CD8-positive, alpha-beta memory T cell (primary cell): ENCODE measurements at places on chromosomes 2 and 18.
A peak's percentile ranks its signal among the peaks of the same experiment; 100 is the strongest.

- H3K27me3 ChIP-seq = peaks cover 12% of the 10 kb centered on the region
- H3K36me3 ChIP-seq = no peaks in the 10 kb centered on the region
- H3K4me1 ChIP-seq = no peaks in the 10 kb centered on the region
- peak within 1 kb of the TSS; percentile 28 for H3K4me3 ChIP-seq
- H3K27ac ChIP-seq = peak within 1 kb of the TSS; percentile 62
These were observed at the start of gene CYBRD1 for GRCh38 chr2:171522052-171522787. Gene CYBRD1, plus strand, starts transcription at chr2:171522474. Its CDS starts 72 bp downstream, at chr2:171522546.

- H3K36me3 ChIP-seq = no peaks in the 10 kb centered on the region
- no peak for DNase-seq
- H3K4me3 ChIP-seq = no peak overlapping the region
- no peaks in the 10 kb centered on the region for H3K4me1 ChIP-seq
- H3K27ac ChIP-seq = no peak overlapping the region
These were observed 97.8 kb upstream of the CELF4 start for GRCh38 chr18:37663446-37663845.

DNA sequence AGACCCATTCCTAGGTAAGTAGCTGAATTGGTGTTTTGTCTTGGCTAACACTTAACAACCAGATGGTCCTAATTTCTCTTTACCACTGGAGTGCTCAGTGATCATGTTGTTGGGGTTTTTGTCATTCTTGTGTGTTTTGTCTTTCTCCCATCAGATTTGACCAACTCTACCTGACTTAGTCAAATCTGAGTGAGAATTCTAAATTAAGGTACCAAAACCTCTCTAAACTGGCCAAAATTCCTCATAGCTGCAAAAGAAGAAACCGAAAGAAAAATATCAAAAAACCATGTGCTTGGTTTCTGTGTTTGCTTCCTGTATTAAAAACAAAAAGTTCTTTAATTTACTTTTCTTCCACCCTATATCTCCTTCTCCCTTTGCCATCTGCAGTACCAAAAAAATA, 350.7 kb upstream of the SPHKAP start:
- no peak overlapping the region for H3K4me3 ChIP-seq
- H3K36me3 ChIP-seq = no peaks in the 10 kb centered on the region
- no peaks in the 10 kb centered on the region for H3K27me3 ChIP-seq
- no peak for DNase-seq
- no peak overlapping the region for H3K27ac ChIP-seq

DNA sequence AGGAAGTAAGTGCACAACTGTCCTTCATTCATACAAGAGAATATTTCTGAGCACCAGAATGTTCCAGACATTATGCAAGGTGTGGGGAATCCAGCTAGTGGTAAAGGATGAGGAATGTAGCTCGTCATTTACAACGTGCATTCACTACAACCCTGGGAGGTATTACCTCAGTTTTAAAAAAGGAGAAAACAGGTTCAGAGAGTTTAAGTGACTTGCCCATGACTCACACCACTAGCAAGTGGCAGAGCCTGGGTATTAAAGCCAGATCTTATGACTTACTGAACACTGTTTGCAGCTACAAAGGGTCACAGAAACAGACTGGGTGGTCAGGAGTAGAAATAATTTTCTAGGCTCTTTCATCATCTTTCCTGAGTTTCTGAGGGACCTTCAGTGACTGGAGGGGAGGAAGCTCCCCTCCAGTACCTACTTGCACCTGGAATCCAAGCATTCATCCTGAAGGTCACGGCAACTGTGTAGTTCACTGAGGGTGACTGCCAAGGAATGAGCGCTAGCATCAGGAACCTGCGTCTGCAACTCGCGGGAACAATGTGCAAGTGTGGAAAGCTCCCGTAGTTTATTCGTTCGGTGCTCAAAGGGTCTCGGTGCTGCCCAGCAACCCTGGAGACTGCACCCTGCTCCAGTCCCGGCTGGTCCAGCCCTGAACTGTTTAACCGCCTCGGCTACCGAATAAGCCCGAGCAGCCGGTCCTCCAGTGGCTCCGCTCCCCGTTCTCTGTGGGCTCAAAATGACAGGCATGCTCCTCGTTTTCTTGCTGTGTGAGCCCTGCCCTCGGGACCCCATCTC, 647 bp downstream of the CCDC121 start:
- peak overlapping the region; percentile 88 for H3K4me3 ChIP-seq
- H3K27me3 ChIP-seq = no peaks in the 10 kb centered on the region
- peak overlapping the region; percentile 84 for H3K27ac ChIP-seq
- peaks cover 28% of the 10 kb centered on the region for H3K36me3 ChIP-seq
- H3K4me1 ChIP-seq = peaks cover 15% of the 10 kb centered on the region

- H3K36me3 ChIP-seq = no peaks in the 10 kb centered on the region
- H3K4me3 ChIP-seq = peak overlapping the region; percentile 60
- peak overlapping the region; percentile 28 for H3K27ac ChIP-seq
- peaks cover 66% of the 10 kb centered on the region for H3K4me1 ChIP-seq
- DNase-seq = no peak
These were observed 332 bp upstream of the PDCD1 start for GRCh38 chr2:241859017-241859435.

GRCh38 chr2:37895140-37895539, 29.9 kb upstream of the RMDN2 start:
- no peak for DNase-seq
- H3K4me3 ChIP-seq = no peak overlapping the region
- H3K27ac ChIP-seq = no peak overlapping the region
- H3K4me1 ChIP-seq = peaks cover 34% of the 10 kb centered on the region
- no peaks in the 10 kb centered on the region for H3K36me3 ChIP-seq
- H3K27me3 ChIP-seq = no peaks in the 10 kb centered on the region

DNA sequence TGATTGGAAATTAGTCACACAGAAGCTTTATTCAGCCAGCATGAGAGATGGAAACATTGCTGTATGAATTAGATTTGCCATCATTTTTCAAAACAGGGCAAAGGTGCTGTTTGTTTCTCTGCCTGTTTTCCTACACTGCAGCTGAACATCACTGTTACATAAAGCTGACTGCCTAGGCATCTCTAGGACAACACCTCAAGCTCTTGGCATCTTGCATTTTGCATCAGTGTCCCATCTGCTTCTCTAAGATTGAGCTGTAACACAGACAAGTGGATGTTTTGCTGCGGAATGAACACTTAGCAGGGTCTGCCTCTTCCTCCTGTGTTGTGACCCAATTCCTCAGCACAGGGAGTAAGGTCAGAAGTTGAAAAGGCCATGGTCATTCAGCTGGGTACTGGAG, 4.9 kb downstream of the CCT7 start:
- H3K27ac ChIP-seq = no peak overlapping the region
- no peak for DNase-seq
- H3K4me3 ChIP-seq = no peak overlapping the region
- H3K27me3 ChIP-seq = no peaks in the 10 kb centered on the region
- peaks cover 30% of the 10 kb centered on the region for H3K36me3 ChIP-seq

DNA sequence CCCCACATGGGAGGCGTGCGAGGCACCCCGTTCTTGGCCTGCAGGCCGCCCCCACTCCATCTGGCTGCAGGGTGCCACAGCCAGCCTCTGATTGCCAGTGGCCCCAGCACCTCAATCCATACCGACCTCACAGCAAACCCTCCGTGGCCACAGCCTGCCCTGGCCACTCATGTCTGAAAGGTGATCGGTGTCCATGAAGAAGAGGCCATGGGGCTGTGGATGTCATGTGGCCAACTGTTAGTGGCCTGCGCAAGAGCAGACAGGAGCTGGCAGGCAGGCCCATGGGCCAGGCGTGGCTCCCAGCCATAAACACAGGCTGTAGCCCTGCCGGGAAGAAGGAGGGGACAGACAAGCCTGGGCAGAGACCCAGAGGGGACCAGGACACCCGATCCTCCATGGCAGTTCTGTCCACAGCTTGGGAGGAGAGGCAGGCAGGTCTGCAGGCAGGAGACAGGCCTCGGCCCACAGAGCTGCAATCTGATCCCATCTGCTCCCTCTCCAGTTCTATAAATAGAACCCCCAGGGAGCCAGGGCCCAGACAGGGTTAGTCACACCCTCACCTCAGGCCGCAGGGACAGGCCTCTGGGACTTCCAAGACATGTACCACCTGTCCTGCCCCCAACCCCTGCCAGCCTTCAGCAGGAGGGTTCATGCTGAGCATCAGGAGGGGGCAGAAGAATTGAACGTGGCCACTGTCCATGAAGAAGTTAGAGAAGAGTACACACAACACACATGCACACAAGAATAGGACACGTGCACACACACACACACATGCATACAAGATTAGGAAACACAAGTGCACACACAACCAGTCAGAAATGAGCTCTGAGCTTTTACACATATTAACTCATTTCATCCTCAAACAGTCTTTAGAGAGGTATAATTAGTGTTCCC, 16.9 kb downstream of the STEAP3 start:
- H3K27ac ChIP-seq = no peak overlapping the region
- no peaks in the 10 kb centered on the region for H3K27me3 ChIP-seq
- H3K4me1 ChIP-seq = no peaks in the 10 kb centered on the region
- H3K4me3 ChIP-seq = no peak overlapping the region

DNA sequence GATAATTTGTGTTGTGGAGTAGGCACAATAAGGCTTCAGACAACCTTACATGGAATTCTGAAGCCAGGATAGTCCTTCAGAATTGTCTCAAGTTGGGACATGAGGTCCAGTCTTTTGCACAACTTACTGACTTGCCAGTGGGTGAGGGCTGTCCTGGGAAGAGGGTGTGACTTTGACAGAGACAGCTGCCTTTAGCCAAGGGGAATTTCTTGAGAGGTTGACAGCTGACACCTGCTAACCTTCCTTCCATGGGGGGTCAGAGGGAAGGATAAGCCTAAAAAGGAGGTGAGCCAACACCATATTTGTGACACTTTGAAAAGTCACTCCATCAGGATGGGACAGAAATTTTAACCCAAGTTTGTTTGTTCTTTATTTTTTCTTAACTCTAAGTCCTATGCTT, 907.8 kb upstream of the CRIM1 start:
- no peaks in the 10 kb centered on the region for H3K36me3 ChIP-seq
- H3K27ac ChIP-seq = no peak overlapping the region
- H3K4me1 ChIP-seq = no peaks in the 10 kb centered on the region
- no peak for DNase-seq
- no peaks in the 10 kb centered on the region for H3K27me3 ChIP-seq

GRCh38 chr2:98479959-98480524, 35.4 kb downstream of the INPP4A start:
- H3K4me1 ChIP-seq = peaks cover 100% of the 10 kb centered on the region
- DNase-seq = peak; percentile 33
- H3K36me3 ChIP-seq = no peaks in the 10 kb centered on the region

GRCh38 chr18:48826271-48826670, 124.5 kb downstream of the SMAD7 start:
- H3K27ac ChIP-seq = no peak overlapping the region
- no peak for DNase-seq
- H3K4me1 ChIP-seq = peaks cover 9% of the 10 kb centered on the region
- no peaks in the 10 kb centered on the region for H3K36me3 ChIP-seq
- no peak overlapping the region for H3K4me3 ChIP-seq

DNA sequence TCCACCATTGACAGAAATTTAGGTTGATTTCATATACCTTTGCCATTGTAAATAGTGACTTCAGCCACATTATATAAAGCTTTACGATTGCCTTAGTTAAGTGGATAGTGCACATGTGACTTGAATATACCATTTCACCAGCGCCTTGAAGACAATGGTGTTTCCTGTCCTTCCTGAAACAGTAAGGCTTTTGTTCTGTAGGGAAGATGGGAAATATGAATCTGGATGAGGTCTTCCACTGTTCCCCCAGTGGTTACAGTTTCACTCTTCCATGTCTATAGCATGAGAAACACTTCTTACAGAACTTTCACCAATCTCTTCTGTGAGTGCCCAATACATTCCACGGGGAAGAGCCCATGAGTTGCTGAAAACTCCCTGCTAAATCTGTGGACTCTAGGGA, 240.5 kb downstream of the TRIB2 start:
- H3K27ac ChIP-seq = no peak overlapping the region
- no peaks in the 10 kb centered on the region for H3K36me3 ChIP-seq
- DNase-seq = no peak
- no peaks in the 10 kb centered on the region for H3K4me1 ChIP-seq

GRCh38 chr2:84830758-84831500, 50.0 kb downstream of the TRABD2A start:
- H3K27me3 ChIP-seq = no peaks in the 10 kb centered on the region
- H3K4me1 ChIP-seq = peaks cover 83% of the 10 kb centered on the region
- no peaks in the 10 kb centered on the region for H3K36me3 ChIP-seq
- H3K27ac ChIP-seq = no peak overlapping the region
- DNase-seq = no peak

DNA sequence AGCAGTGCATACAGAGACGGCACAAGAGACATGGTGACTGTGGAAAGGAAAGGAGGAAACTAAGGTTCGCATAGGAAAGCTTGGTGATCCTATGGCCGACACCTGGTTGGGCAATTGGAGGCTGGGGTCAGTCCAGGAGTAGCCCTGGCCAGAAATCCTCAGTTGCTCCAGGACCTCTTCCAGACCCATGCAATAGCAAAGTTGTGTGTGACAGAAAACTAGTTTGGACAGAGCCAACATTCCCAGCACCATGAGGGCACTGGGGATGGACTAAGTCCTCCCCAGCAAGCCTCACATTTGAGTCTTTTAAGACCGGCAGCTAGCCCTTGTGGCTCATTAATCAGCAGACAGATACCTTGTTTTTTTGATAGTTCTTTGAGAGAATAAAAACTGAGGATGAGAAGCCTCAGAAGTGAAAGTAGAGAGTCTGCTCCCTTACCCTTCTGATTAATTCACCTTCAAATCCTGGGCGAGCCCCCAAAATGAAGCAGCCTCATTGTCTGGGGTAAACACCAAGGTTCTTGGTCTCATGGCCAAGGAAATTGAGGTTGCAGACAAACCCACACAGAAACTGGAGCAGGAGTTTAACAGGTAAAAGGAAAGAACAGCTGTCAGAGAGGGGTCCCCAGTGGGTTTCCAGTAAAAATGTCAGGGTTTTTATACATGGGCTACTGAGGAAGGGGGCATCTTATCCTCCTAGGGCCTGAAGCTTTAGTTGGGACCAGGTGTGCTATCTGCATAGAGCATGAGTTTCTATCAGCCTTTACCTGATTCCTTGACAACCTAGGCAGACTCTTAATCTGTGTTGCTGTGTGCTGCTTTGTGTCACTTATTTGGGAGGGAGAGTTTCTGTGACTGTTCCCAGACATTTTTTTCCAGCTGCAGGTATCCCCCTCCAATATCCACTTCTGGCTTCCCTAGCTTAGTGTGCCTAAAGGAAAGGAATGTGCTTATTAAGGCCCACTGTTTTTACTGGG, 39.1 kb downstream of the STK17B start:
- peaks cover 13% of the 10 kb centered on the region for H3K36me3 ChIP-seq
- H3K4me1 ChIP-seq = no peaks in the 10 kb centered on the region
- no peak overlapping the region for H3K27ac ChIP-seq
- H3K27me3 ChIP-seq = no peaks in the 10 kb centered on the region
- no peak overlapping the region for H3K4me3 ChIP-seq

DNA sequence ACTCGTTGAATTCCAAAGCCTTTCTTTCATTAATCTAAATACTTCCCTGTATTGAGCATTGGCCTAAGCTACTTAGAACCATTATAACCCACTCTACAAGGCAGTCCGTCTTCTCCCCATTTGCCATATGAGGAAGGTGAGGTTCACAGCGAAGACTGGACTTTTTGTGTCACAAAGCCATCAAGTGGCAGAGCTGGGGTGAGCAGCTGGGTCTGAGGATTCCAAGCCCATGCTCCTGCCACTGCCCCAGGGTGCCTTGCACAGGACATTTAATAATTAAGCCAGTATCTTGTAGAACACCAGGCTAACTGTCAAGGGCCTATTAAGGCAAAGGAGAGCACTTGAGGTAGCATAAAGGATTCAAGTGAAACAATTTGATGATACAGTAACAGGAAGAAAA, 68.8 kb upstream of the ZNF397 start:
- no peaks in the 10 kb centered on the region for H3K27me3 ChIP-seq
- H3K4me3 ChIP-seq = no peak overlapping the region
- H3K27ac ChIP-seq = no peak overlapping the region
- H3K36me3 ChIP-seq = no peaks in the 10 kb centered on the region
